HS-5 (cell line): ENCODE measurements at places on chromosomes 3 and 15.

- DNase-seq: no peak
These were observed 3.0 kb upstream of the APH1B start for GRCh38 chr15:63274427-63274826.

- no peak for DNase-seq
These were observed 31.2 kb downstream of the IQCF6 start for GRCh38 chr3:51747840-51748239.

DNA sequence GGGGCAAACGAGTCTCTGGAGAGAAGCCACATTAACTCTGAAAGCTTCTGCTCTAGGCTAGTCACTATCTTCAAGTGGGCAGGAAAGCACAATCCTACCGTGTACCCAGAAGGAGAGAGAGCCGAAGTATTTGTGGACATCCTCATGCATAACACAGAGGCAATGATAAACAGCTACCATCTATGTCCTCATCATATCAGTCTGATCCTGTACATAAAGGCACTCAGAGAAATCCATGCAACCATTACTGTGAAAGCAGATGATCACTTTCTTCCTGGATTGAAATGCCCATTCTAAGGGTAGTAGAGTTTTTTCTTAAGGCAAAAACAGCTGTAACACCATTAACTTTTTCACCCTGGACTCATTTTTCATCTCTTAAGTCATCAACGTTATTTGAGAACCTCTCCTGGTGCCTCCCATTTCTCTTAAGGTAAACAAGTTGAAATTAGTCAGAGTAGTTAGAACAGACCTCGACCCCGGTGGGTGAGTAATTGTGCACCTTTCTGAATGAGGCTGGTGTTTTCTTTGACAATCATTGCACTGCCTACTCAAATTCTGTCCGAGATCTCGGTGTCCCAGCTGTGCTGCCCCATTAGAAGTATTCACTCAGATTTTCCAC is 327.4 kb downstream of the SHQ1 start:
- DNase-seq: peak; percentile 25

DNA sequence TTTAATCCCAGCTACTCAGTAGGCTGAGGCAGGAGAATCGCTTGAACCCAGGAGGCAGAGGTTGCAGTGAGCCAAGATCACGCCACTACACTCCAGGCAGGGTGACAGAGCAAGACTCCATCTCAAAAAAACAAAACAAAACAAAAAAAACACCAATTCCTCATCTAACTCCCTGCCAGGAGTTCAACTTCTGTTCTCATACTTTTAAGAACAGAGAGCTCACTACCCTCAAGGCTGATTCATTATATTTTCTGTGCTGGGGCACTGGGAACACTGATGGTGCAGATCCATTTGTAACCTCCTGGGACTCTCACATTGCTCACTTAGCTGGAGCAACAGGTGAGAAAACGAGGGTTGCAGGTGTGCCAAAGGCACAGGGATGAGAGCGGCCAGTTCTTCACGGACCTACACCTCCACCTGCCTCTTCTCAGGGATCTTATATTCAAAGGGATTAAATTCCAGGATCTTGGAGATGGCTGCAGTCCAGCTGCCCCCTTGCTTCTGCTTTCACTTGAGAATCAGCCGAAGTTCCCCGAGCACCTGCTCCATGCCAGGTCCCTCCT is 12.3 kb upstream of the CSK start:
- DNase-seq: no peak

- peak; percentile 81 for DNase-seq
These were observed 7.8 kb downstream of the XPC start for GRCh38 chr3:14170531-14171159.

DNA sequence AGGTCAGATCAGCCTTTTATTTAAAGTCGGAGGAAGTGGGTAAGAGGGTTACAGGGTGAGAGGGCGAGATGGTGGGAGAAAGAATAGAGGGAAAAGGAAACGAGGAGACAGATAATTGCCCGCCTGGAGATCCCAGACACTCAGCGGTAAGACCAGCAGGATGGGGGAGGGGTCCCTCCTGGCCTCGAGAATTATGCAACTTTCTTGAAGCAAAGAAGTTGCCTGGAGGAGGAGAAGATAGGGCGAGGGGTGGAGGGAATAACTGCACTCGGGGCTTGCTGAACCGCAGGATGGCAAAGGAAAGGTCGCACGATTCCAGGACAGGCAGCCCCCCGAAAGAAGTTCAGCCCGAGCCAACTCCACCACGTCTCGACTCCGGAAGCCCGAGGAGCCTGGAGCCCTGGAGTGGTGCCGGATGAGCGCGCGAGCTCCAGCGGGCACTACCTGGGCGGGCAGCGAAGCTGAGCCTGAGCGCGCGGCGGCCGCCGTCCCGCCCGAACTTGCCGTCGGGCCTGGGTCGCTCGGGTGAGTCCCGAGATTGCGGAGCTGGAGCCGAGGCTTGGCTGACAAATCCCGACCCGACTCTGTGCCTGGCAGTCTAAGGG is 402 bp downstream of the WWTR1 start:
- DNase-seq: peak; percentile 26

GRCh38 chr15:44500555-44500954 is 36.4 kb upstream of the EIF3J start:
- DNase-seq: no peak

DNA sequence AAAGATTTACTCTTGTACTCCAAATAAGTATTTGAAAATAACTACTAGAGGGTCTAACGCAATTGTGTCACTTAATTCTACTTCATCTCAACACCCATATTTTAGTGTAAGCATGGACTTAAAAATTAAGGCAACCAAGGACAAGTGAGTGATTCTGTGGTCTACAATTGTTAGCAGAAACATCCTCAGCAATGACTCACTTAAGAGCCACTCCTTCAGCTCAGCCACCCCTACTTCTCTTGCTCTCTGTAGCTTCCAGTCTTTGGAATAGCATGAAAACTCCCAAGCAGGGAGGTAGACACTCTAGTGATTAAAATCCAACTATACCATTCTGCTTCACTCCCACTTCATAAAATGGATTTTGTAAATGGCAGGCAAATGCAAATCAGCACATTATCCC is 116.0 kb upstream of the LRRN1 start:
- DNase-seq: no peak

- DNase-seq: no peak
These were observed 53.0 kb downstream of the PLSCR2 start for GRCh38 chr3:146416366-146416765.

GRCh38 chr3:67381667-67382272 is 272.6 kb downstream of the SUCLG2 start:
- DNase-seq: no peak

DNA sequence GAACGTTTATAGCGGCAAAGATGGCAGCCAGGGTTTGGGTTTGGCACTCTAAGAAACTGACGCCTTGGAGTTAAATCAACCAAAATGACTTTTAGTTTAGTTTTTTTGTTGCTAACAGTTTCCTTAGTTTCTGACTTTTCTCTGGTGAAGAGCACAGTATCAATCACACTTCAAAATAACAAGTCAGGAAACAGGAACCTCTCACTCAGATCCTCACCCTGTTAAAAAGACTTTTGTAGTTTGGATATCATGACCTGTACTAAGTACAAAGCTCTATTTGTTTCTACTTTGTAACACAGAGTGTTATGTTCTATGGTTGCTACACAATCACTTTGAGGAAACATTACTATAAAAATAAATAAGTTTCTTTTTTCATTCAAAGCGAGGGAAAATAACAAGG is 51.1 kb downstream of the ATP10A start:
- DNase-seq: no peak

GRCh38 chr3:134028486-134029255 is 1.1 kb downstream of the SLCO2A1 start:
- DNase-seq: no peak

- no peak for DNase-seq
These were observed 1.8 kb downstream of the CAMKV start for GRCh38 chr3:49867871-49868321.

DNA sequence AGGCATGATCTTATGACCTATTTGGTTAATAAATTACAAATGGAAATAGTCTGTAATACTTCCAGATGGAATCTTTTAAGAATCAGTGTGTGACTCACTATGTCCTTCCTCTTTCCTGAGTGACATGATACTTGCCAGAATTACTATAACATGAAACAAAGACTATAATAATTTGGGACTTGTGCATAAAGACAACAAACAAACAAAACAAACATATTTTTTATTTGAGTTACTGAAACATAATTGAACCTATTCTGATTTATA is 1268.1 kb downstream of the OTOL1 start:
- DNase-seq: no peak

DNA sequence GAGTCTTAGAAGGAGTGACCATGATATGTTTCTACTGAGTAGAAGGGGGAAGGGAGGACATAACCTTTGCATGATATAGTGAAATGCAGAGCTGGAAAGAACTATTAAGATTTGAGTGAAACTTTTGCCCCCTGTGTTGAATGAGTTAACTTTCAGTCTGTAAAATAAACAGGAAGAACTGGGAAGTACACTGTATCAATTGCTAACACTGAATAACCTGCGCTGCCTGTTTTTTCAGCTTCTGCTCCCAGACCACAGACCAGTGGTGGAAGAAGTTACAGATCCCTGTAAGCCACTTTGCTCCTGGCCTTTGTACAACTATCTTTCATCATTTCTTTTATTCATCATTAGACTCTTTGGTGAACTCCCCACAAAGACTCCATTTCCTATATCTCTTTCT is 3.6 kb upstream of the LRCH3 start:
- no peak for DNase-seq

DNA sequence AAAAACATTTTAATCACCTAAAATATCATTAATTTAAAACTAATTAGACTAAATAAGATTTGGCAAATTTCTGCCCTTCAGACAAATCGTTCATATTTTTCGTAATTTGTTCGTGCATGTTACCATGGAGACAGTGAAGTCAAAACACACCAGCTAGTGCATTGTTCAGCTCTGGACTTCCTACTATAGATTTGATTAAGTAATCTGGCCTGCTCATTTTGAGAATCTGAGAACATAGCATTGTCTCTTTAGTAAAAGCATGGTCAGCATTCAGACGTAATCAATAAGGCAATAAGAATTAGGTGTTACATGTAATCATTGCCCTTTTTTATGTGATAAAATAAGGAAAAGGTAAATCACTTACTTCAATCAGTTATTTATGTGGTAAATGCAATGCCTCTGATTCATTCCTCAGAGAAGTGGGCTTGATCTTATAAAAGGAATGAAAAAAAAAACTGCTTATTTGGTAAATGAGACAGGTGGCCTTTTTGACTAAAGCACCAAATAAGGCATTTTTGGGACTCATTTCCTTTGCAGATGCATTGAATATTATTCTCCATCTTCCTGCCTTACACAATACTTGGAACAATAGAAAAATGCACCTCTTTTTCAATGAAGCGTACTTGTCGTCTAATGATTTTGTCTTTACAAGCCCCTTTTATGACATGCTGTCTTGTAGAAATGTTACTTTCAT is 84.5 kb upstream of the FNDC3B start:
- DNase-seq: no peak

DNA sequence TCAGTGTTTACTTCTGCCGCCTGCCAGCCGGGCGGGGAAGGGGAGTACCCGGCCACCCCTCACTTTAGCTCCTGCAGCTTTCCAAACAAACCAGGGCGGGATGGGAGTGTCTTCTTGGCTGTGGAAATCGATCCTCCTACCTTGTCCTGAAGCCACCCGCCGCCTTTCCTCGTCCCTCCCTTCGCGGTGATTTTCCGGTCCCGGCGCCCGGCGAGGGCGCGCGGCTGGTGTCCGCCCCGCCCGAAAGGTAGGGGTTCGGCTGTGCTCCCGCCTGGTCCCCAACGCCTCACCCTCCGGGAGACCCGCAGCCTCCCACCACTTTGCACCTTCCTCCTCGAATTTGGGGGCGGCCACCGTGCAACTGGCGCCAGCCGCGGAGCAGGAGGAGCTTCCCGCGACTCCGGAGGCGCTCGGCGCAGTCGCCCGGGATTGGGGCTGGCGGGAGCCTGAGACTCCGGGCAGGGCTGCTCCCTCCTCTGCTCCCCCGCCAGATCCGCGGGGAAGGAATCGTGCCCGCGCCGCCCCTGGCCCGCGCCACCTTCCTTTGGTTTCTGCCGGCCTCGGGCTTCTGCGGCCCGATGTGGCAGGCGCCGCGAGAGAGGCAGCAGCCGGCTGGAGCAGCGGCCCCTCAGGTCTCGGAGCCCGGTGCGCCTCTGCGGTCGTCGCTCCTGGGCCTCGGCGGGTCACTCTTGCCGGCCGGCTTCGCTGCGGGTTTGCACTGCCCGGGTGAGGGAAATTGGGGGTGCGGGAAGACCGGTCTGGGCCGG is 30.7 kb upstream of the ST3GAL6 start:
- DNase-seq: no peak

DNA sequence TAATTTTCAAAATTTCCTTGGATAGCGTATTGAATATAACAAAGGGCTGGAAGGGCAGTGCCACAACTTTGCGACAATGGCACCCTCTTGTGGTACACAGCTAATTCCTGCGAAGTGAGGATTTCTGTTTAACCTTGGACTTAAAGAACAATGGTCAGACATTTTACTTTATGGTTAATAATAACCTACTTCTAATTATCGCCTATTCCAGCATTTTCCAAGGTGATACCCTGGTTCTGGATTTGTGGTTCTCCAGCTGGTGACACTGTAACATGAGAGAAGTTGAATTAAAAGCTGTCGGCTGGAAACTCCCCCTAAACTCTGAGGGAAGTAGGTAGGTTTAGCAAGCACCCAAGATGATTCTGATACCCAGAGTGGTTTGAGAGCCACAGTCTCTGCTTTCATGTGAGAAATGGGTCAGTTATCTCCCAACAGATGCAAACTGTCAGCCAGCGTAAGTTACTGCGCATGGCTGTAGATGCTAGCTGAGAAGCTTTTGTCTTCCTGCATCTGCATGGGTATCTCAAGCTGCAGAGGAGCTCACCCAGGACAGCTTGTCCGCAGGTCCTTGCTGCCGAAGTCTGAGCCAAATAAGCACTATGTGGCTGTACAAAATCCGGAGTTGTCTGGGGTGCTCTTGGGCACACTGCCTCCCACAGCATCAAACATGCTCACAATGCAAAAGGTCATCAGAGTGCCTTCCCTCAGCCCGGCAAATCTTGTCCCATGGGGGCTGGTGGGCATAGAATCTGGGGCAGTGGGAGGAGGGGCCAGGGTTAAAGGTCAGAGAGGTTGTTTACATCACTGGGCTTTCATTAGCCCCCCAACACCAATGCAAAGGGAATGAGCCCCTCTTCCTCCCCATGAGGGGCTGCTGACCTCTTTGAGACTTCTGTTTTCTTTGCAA is 6.6 kb upstream of the CHSY1 start:
- DNase-seq: no peak

- DNase-seq: no peak
These were observed 607 bp upstream of the IMP3 start for GRCh38 chr15:75640483-75641178.

DNA sequence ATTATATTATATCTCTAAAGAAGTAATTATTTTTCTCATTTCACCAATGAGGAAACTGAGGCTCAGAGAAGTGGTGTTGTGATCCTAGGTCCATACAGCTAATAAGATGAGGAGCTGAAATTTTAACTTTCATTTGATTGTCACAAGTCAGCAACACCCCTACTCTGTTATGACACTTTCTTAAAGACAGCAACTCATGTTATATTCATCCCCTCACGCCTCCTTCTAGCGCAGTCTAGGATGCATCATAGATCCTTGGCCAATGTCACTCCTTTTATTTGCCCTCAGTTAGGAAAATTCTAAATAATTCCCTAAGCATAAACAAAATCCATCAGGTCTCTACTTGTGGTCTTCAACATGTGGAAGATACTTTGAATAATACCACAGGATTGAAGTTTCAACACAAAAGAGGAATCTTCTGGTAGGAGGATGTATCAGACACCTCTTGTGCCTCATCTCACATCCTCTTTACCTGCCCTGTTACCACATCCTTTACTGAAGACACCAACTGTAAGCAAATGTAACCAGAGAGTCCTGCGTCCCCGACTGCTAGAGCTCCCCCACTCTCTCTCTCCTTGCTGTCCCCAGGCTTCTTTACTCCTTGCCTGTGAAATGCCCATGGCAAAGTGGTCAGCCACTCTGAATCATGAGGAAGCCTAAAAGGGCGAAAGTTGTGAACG is 53.7 kb downstream of the TRIM42 start:
- no peak for DNase-seq
